CD8-positive, alpha-beta memory T cell (primary cell): ENCODE measurements at places on chromosomes 5 and 9.
A peak's percentile ranks its signal among the peaks of the same experiment; 100 is the strongest.

GRCh38 chr5:151800532-151800931 is 28.8 kb downstream of the G3BP1 start:
- H3K36me3 ChIP-seq = peaks cover 58% of the 10 kb centered on the region
- H3K27me3 ChIP-seq = no peaks in the 10 kb centered on the region
- no peak for DNase-seq
- no peak overlapping the region for H3K27ac ChIP-seq

DNA sequence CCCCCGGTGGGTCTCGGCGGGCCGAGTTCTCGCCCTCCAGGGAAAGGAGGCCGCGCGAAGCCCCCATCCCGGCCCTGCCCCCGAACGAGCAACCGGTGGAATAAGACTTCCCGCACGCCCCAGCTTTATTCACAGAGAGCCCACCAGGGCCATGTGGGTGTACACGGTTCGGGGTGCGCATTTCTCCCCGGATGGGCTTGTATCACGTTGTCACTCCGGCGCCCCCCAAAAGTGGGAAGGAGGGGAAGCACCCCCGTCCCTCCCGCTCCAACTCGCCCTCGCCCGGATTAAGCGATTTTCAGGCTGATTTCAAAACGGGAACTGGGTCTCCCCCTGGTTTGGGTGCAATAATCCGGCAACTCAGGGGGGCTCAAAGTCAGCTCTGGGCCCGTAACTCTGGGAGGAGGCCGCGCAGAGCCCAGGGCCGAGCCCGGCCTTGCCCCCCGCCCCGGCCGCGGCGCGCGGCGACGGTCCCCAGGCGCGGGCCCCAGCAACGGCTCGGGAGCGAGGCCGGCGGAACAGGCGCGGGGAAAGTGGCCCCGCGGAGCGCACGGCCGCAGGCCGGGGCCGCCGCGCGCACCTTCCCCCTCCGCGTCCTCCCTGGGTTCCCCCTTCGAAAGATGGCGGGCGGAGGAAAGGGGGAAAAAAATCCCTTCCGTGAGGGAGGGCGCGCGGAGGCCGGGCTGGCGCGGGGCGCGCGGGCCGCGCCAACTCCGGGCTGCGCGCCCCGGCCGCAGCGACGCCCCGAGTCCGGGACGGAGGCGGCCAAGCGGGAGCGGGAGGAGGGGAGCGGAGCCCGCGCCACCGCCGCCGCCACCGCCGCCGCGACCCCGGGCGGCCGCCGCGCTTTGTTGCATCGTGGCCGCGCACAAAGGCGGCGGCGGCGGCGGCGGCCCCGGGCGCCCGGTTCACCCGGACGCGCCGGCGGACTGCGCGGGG is 644 bp downstream of the BRD3 start:
- H3K4me3 ChIP-seq = peak overlapping the region; percentile 80
- H3K36me3 ChIP-seq = no peaks in the 10 kb centered on the region
- peak; percentile 55 for DNase-seq

DNA sequence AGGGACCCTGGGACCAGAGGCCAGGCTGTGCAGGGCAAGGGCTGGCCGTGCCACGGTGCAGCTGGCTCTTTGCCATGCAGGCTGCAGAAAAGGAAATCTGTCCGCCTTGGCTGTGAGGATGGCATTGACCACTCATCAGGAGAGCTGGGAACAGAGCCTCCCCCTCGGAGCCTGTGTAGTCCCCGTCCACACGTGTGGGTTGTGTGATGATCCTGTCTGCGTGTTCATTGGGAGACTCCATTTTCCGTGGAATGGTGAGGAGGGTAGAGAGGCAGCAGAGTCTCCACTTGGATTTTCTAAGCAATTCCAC is 47.7 kb downstream of the EHMT1 start:
- no peaks in the 10 kb centered on the region for H3K27me3 ChIP-seq
- no peak for DNase-seq
- H3K4me3 ChIP-seq = no peak overlapping the region
- H3K36me3 ChIP-seq = no peaks in the 10 kb centered on the region
- no peak overlapping the region for H3K27ac ChIP-seq
- peaks cover 11% of the 10 kb centered on the region for H3K4me1 ChIP-seq

DNA sequence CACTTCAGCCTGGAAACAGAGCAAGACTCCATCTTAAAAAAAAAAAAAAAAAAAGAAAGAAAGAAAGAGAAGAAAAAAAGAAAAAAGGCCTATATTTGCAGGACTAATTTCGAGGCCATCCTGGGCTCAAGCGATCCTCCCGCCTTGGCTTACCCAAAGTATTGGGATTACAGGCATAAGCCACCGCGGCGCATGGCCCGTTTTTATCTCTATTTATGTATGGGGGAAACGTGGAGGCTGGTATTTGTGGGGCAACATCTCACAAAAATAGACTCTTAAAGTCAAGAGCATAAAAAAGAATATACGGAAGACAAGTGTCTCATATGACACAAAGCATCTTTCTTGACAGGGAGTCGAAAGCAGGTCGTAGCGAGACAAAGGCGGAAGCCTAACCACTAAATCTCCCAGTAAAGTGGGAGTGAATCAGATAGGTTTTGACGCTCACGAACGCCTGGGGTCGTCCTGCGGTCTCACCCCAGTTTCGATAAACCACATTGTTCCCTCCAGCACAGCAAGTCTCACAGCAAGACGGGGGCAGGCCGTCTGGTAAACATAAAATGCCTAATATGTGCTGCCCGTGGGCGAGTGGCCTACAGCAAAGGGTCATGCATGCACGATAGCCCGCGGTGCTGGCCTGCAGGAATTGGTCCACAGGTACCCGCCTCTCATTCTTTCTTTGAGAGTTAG is 1.8 kb upstream of the TRIM41 start:
- no peaks in the 10 kb centered on the region for H3K27me3 ChIP-seq
- DNase-seq = peak; percentile 85
- H3K4me1 ChIP-seq = peaks cover 55% of the 10 kb centered on the region
- H3K4me3 ChIP-seq = peak overlapping the region; percentile 85

GRCh38 chr5:54320256-54320655 is 9.9 kb upstream of the ARL15 start:
- no peak overlapping the region for H3K4me3 ChIP-seq
- no peaks in the 10 kb centered on the region for H3K4me1 ChIP-seq
- no peak overlapping the region for H3K27ac ChIP-seq
- no peak for DNase-seq
- no peaks in the 10 kb centered on the region for H3K27me3 ChIP-seq
- H3K36me3 ChIP-seq = no peaks in the 10 kb centered on the region

DNA sequence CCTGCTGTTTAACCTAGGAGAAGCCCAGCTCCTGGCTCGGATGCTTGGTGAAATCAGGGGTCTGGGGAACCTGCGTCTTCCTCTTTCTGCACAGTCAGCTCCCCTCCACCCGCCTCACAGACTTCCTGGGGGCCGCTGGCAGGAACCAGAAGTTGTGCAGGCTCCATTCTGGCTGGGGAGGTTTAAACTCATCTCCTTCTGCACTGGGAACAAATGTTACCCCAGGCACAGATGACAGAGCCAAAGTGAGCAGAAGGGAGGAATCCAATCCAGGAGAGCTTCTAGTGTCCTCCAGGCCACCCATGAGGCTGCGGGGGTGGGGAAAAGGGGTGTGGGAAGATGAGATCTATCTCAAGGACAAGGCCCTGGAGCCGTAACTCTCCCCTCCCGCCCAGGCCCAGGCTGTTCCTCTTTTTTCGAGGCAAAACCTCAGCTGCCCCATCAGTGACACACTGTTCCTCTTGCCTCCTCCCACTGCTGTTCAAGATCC is 31.2 kb downstream of the KCNMB1 start:
- H3K36me3 ChIP-seq = no peaks in the 10 kb centered on the region
- H3K27me3 ChIP-seq = peaks cover 6% of the 10 kb centered on the region
- H3K4me3 ChIP-seq = no peak overlapping the region
- H3K4me1 ChIP-seq = no peaks in the 10 kb centered on the region
- DNase-seq = no peak

- DNase-seq = no peak
- H3K27me3 ChIP-seq = no peaks in the 10 kb centered on the region
- H3K4me1 ChIP-seq = no peaks in the 10 kb centered on the region
Measured at GRCh38 chr5:80109646-80110478, 74.7 kb downstream of the THBS4 start.

GRCh38 chr9:89394412-89394811 is 76.1 kb downstream of the SECISBP2 start:
- H3K27ac ChIP-seq = no peak overlapping the region
- H3K27me3 ChIP-seq = no peaks in the 10 kb centered on the region
- no peak for DNase-seq

- DNase-seq = no peak
- no peaks in the 10 kb centered on the region for H3K36me3 ChIP-seq
- H3K27me3 ChIP-seq = no peaks in the 10 kb centered on the region
- H3K27ac ChIP-seq = no peak overlapping the region
- no peaks in the 10 kb centered on the region for H3K4me1 ChIP-seq
Measured at GRCh38 chr5:156699147-156699546, 150.9 kb upstream of the PPP1R2B start.

GRCh38 chr9:121662359-121662758 is 10.9 kb downstream of the DAB2IP start:
- no peak for DNase-seq
- H3K27ac ChIP-seq = no peak overlapping the region
- no peaks in the 10 kb centered on the region for H3K36me3 ChIP-seq
- H3K4me3 ChIP-seq = no peak overlapping the region
- no peaks in the 10 kb centered on the region for H3K4me1 ChIP-seq
- H3K27me3 ChIP-seq = peaks cover 4% of the 10 kb centered on the region

- no peak overlapping the region for H3K27ac ChIP-seq
- DNase-seq = no peak
- no peak overlapping the region for H3K4me3 ChIP-seq
- H3K27me3 ChIP-seq = no peaks in the 10 kb centered on the region
- H3K4me1 ChIP-seq = no peaks in the 10 kb centered on the region
Measured at GRCh38 chr5:127586811-127587210, 62.1 kb upstream of the CTXN3 start.

DNA sequence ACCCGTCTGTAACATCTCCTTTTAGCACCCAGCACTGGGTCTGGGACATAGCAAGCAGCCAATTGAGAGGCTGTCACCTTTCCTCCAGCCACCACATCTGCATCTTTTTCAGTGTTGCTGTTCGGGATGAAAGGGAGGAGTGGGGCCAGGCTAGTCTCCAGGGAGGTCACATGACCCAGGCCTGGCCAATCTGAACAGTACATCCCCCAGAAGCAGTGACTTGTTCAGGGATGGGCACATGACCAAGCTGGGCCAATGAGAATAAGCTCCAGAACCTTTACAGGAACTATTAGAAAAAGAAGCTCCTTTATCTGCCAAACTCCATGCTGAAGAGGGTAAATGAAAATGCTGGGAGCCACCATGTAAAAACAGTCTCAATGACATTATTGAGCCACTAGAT is 359.0 kb downstream of the SLIT3 start:
- DNase-seq = no peak
- no peaks in the 10 kb centered on the region for H3K27me3 ChIP-seq
- H3K36me3 ChIP-seq = no peaks in the 10 kb centered on the region

DNA sequence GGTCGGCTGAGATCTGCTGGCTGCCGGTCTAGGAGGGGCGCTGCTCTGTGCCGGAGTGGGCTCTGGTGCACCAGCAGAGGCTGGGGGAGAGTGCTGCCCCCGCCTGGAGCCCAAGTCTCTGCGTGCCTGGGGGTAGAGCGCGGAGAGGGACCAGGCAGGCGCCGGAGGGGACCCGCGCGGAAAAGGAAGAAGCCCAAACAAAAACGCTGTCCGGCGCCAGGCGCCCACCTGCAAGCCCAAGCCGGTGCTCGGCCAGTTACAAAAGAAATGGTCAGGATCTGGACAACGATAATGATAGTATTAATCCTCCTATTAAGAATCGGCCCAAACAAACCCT is 571 bp upstream of the S1PR3 start:
- H3K27ac ChIP-seq = no peak overlapping the region
- peaks cover 13% of the 10 kb centered on the region for H3K4me1 ChIP-seq
- no peak overlapping the region for H3K4me3 ChIP-seq
- no peak for DNase-seq

DNA sequence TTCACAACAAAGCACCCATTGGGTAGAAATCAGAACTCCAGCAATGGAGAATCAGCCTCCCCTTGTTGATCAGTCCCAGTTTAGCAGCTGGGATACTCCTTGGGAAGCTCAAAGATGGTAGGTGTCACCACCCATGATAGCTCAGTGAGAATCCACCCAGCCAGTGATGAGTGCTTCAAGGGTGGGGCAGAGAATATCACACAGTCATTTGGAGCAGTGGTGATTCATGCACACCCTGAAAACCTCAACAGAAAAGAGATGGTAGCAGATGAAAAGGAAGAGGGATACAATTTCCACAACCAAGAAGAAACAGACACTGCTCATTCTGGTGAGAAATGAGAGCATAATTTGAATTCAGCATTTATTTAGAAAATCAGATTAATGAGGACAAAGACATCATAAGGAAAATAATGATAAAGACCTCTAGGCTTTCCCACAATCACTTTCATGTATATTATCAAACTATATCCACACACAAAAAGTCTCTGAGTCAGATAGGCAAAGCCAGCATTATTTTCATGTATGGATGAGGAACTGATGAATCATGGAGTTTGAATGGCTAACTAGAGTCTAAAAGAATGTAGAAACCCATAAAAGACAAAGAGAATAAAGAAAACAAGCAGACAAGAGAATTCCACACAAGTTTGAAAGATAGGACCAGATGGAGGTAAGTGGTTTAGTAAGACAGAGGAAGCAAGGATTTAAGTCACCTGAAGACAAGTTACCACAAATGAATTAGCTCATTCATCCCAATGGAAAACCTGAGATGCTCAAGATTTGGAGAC is 82.9 kb downstream of the FEM1C start:
- no peaks in the 10 kb centered on the region for H3K27me3 ChIP-seq
- H3K36me3 ChIP-seq = no peaks in the 10 kb centered on the region
- no peak overlapping the region for H3K27ac ChIP-seq
- H3K4me3 ChIP-seq = no peak overlapping the region
- no peaks in the 10 kb centered on the region for H3K4me1 ChIP-seq
- no peak for DNase-seq

GRCh38 chr9:92947268-92948037 is at the start of gene FGD3:
FGD3 (plus strand) TSS chr9:92947523; CDS start chr9:92976257, 28,734 bp downstream.
- H3K4me1 ChIP-seq = peaks cover 51% of the 10 kb centered on the region
- no peak within 1 kb of the TSS for H3K27ac ChIP-seq
- H3K4me3 ChIP-seq = peak within 1 kb of the TSS; percentile 59
- H3K36me3 ChIP-seq = no peaks in the 10 kb centered on the region

DNA sequence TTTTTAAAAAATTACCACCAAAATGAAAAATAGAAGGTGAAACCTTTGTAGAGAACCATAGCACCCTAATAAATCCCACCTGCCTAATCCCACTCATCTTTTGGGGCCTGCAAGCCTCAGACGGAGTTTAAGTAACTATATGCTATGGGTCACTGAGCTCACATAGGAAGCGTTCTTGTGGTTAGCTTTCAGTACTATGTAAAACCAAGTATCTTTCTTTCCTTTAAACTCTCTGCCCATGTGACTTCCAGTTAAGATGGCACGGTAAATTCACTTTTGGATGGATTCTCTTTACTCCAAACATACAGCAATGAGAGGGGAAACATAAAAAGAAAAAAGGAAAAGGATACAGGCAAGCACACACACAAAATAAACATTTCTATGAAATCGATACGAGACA is 50.9 kb downstream of the FANCC start:
- H3K27ac ChIP-seq = no peak overlapping the region
- no peak overlapping the region for H3K4me3 ChIP-seq
- H3K36me3 ChIP-seq = no peaks in the 10 kb centered on the region
- no peak for DNase-seq
- no peaks in the 10 kb centered on the region for H3K4me1 ChIP-seq

GRCh38 chr5:77202145-77202544 is 8.3 kb upstream of the PDE8B start:
- no peak overlapping the region for H3K4me3 ChIP-seq
- H3K4me1 ChIP-seq = no peaks in the 10 kb centered on the region
- H3K27ac ChIP-seq = no peak overlapping the region
- no peak for DNase-seq
- no peaks in the 10 kb centered on the region for H3K36me3 ChIP-seq
- H3K27me3 ChIP-seq = no peaks in the 10 kb centered on the region
